ENCODE measurements at places on chromosomes 1 and 21.
A peak's percentile ranks its signal among the peaks of the same experiment; 100 is the strongest.

GRCh38 chr1:6918925-6919511 is 133.8 kb downstream of the CAMTA1 start:
- no peak for DNase-seq

DNA sequence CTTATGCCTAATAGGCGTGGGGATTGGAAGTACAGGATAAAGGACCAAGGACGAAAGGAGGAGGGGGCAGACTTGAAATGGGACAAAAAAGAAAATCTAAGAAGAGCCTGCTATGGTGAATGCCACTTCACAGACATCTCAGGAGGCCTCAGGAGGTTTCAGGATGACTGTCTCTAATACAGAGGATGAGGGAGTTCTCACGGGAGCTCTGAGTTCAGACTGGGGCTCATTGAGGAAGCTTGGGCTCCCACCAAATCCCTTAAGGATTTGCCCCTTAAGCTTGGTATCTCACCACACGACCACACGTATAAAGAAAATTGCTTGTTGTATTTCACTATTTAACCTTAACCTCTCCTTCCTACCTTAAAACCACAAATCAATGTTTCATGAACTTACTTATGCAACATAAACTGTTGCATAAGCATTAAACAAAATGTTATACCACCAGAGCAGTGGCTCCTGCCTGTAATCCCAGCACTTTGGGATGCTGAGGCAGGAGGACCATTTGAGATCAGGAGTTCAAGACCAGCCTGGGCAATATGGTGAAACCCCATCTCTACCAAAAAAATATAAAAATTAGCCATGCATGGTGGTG is 12.4 kb downstream of the SLC30A1 start:
- DNase-seq = no peak

- no peak for DNase-seq
These were observed 411.3 kb downstream of the PTPRU start for GRCh38 chr1:29647581-29647980.

DNA sequence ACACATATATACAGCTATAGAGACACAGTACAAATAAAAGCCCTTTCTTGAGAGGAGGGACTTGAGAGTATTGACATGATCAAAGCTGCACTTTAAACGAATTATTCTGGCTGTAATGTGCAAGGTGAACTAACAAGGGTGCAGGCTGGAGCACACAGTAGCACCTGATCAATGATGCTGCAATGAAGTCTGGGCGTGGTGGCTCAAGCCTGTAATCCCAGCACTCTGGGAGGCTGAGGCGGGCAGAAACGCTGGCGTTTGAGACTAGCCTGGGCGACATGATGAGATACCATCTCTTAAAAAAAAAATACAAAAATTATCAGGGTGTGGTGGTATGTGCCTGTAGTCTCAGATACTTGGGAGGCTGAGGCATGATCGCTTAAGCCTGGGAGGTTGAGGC is 14.1 kb upstream of the CTH start:
- DNase-seq = no peak

DNA sequence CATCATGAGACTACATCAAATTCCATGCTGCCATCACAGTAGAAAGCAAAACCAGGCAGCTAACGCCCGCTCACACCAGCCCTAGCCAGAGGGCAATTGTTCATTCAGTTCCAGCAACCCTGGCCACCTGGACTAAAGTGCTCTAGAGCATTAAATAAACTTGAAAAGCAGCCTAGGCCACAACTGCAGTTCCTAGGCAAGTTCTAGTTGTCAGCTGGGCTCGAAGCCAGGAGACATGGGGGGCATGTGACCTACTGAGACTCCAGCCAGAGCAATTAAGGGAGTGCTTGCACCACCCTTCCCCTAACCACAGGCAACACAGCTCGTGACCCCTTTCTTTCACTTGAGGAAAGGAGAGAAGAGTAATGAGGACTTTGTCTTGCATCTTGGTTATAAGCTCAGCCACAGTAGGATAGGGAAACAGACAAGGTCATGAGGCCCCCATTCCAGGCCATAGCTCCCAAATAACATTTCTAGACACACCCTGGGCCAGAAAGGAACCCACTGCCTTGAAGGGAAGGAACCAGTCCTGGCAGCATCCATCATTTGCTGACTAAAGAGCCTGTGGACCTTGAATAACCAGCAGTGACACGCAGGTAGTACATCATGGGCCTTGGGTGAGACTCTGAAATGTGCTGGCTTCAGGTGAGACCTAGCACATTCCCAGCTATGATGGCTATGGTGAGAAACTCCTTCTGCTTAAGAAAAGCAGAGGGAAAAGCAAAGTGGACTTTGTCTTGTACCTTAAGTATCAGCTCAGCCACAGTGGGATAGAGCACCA is 77.0 kb downstream of the ZZZ3 start:
- no peak for DNase-seq

- no peak for DNase-seq
These were observed 202.4 kb downstream of the SMYD3 start for GRCh38 chr1:246304484-246305259.

DNA sequence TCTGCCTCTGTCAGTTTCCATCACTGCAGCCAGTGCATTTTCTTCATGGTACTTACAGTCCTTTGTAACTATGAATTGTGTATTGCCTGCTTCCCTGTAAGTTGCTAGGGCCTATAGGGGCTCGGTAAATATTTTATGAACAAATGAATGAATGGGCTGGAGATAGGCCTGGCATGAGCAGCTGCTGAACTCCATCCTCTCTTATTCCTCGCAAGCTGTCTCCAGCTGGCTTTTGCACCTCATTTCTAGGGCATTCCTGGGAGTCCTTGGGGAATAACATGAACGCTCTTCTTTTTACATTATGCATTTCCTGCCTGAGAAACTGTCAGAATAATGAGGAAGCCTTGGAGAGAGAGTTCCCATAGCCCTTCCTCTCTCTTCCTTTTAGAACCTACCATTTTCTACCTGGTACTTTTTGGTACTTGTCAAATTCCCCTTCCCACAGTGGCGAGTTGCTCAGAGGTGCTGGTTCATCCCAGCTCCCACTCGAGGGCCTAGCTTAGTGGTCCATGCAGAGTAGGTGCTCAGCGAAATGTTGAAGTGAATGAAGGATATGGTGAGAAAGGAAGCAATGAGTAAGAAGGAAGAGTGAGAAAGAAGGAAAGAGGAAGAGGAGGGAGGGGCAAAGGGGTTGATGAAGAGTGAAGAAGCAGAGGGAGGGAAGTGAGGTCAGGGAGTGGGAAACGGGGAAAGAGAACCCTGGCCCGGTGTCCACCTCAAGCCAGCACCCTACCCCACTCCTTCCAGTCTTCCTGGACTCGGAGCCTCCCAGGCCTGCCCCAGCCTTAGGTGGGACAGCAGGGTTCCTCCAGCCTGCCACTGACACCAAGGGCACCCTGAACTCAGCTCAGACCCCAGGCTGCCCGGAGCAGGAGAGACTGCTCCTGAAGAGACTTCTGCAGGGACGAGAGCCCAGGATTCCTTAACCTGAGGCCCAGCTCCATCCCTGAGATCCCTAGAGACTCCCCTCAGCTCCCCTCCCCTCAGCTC is 29.6 kb downstream of the KCNC4 start:
- no peak for DNase-seq

GRCh38 chr1:157983787-157984186 is 9.7 kb upstream of the KIRREL1 start:
- DNase-seq = no peak

DNA sequence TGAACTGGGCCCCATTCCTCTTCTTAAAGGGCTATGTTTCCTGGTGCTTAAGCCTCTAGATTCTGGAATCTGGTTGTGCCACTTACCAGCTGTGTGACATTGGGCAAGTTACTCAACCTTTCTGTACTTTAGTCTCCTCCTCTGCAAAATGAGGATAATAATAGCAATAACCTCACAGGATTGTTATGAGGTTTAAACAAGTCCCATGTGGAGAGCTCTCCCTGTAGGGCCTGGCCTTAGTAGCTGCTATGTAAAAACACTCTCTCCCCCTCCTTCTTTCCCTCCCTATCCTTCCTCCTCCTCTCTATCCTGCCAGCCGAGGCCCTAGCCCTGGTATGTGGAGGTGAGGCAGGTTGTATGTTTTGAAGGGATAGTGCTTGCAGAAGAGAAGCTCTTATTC is 8.2 kb upstream of the PEAR1 start:
- no peak for DNase-seq

DNA sequence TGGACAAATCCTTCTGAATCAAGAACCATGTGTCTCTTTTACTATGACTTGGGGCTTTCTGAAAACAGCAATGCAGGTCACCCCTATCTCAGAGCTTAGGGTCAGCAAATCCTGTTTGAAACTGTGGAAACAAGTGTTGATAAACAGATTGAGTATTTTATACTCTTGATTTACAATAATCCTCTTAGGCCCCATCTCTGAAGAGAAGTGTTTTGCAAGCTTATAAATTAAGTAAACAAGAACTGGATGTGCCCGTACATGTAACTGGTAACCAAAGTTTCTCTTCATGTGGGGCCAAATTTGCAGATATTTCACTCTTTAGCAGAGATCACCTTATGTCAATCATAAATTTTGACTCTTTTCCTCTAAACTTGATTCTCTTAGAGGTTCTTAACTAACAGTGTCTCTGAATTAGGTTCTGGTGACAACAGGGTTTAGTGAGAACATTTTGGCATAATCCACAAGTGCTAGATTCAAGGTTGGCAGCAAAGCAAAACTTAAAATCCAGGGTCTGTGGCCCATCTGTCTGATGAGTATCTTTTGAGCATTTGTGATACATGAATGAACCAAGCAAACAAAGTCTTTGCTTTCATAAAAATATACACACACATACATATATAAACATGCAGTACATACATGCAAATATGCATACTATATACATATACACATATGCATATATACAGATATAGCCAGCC is 183.0 kb upstream of the HOOK1 start:
- no peak for DNase-seq

DNA sequence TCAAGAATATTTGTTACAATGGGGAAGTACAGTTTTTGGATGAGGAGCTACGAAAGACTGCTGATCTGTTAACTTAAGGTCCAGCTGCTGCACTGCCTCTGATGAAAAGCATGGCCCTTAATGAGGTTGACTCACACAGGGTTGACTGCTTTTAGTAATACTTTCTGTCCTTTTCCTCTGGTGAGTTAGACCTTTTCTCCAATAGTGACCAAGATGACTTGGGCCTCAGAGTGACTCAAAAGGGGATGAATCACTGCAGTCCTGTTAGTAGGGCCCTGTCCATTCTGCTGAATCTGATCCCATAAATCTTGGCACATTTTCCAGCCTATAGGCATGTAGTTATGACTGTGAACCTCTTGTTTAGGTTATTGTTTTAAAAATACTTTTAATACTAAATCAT is 2.7 kb downstream of the DISP1 start:
- DNase-seq = no peak

DNA sequence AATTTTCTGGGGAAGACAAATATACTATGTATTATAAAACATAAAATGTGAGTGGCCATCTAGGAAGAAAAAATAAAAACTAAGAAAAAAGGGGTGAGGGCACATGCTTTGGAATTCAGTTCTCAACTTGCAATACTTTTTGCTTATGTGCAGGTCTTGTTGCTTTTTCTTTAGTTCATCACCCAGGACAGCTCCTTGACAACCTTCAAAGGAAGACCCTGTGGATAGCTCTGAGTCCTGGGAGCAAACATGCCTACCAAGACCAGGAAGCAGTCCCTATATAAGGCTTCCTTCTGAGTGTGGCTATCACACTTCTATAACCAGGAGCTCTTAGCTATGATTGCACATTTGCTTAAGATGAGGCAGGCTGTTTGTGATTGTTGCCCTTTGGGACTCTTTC is 78.0 kb downstream of the WDR64 start:
- DNase-seq = no peak

DNA sequence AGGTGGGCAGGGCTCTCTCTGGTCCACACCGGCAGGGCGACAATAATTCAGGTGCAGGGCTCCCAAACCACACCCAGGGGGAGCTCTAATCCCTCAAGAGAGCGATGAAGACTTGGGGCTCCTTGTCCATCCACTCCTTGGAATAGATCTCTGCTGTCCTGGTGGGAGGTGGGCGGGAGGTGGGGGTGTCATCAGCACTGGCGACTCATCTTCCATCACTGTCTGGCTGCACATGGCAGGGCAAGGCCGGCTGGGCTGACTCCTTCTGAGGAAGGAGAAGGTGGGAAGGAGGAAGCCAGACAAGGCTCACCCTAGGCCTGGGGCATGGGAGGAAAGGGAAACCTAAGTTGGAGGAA is 29.3 kb downstream of the TNNT2 start:
- DNase-seq = peak; percentile 31

GRCh38 chr1:40047276-40047675 is 6.7 kb downstream of the CAP1 start:
- DNase-seq = no peak

DNA sequence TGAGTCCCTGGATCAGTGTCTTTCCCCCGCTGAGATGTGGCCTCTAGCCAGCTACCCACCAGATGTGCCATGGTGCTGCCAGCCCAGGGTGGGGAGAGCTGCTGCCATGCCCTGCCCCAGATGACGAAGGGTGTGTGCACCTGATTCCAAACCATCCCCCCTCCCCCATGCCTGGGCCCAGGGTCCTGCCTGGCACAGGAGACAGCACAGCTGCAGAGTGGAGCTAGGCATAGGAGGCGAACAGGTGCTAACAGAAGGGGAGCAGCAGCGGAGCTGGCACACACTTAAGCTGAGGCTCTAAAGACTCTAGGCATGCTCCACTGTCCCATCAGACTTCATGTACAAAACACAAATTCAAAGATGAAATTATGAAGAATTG is 9.0 kb upstream of the LDLRAP1 start:
- no peak for DNase-seq

DNA sequence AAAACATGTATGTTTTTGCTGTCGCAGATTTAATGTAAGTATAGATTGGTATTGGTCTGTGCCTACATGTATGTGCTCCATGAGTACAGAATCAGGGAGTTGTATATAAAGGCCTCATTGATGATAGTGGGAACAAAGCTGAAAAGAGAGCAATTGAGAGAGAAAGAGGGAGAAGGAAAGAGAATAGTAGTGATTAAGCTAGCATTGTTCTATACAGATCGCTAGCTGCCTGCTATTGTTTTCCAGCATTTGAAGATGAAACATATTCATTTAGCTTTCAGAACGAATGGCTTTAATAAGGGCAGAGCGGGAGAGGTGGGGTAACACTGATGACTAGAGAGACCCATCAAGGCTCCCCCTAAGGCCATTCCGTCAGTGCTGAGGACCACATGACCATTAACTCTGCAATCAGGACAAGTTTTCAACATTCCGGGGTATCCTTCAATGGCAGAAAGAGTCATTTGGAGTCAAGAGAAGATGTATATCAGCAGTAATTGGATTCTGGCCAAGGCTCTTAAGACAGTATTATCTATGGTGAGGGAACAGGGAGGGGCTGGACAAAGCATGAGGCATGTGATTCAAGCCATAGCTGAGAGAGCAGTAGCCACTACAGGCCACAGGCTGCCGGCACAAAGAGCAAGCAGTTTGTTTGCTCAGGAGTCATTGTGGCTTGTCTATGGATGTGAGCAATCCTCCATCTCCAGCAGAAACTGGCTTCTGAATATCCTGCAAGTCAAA is 176.5 kb downstream of the PBX1 start:
- no peak for DNase-seq
